ENCODE measurements at places on chromosomes 3 and 15.

- no peak for DNase-seq
These were observed 457.0 kb upstream of the ALCAM start for GRCh38 chr3:104909721-104910120.

- no peak for DNase-seq
These were observed 45.8 kb downstream of the CHP1 start for GRCh38 chr15:41276831-41277230.

- peak; percentile 61 for DNase-seq
These were observed 26.8 kb downstream of the KAT2B start for GRCh38 chr3:20066850-20067617.

DNA sequence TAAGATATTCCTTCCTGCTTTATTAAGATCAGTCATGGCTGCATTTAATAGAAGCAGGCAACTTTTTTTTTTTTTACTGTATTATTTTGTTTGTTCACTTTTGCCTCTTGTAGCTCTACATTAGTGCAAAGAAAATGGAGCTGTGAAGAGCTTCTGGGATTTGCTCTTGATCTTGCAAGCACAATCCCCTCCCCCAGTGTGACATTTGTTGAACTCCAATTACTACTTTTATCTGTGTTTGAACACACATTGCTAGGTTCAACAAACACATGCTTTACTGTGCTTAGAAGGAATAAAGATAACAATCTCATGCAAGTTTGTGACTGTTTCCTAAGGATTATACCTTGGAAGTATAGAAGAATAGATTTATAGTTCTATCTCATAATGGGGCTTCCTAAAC is 648.8 kb downstream of the NLGN1 start:
- no peak for DNase-seq

- no peak for DNase-seq
These were observed 424.9 kb upstream of the ZNF385D start for GRCh38 chr3:22175947-22176346.

GRCh38 chr3:134375582-134376384 is 1.5 kb upstream of the AMOTL2 start:
- DNase-seq, result no peak

GRCh38 chr3:58209933-58210332 is 839 bp downstream of the DNASE1L3 start:
- DNase-seq, result no peak

GRCh38 chr3:31760654-31761053 is 220.4 kb downstream of the OSBPL10 start:
- DNase-seq, result no peak

GRCh38 chr3:81910244-81910852 is 148.9 kb upstream of the GBE1 start:
- no peak for DNase-seq

DNA sequence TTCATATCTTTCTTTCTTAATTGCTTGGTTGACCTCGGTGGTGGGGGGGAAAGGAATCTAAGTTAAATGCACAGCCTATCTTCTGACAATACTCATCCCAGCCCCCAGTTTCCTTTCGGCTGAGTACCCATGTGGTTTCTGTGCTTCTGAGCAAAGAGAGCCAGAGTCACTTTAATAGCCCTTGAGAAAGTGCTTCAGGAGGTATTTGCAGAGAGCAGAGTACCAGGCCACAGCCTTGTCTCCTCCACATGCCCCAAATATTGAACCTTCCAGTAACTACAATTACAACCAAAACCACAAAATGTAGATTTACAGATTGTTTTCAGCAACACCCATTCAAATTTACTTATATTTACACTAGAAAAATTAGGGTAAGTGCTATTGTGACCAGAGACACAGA is 647.4 kb downstream of the NR2F2 start:
- no peak for DNase-seq

DNA sequence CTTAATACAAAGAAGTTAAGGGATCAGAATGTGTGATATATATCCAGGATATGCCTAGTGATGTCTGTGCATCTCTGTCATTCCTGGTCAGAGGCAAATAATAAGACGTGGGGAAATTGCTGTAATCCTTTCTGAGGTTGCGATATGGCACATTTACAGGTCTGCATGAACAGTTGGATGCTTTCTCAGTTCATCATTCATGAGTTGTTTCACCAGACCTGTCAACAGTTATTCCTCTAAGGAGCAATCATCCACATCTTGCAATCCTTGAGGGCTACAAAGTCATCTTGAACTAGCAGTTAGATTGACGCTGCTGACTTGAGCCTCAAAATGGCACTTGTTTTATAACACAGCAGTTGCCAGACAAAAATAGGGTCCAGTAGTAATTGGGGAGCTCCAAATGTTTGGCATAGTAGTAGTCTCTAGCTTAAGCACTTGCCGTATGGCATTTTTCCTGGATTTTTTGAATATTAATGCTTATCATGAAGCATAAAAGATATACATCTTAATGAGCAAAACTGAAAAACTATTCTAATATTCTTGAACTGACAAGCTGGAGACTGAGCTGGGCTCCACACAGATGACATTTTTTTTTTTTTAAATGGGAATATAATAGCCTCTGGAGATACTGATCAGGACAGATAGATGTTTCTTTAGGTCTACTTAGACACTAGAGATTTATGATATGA is 761.7 kb downstream of the VGLL3 start:
- DNase-seq, result no peak

DNA sequence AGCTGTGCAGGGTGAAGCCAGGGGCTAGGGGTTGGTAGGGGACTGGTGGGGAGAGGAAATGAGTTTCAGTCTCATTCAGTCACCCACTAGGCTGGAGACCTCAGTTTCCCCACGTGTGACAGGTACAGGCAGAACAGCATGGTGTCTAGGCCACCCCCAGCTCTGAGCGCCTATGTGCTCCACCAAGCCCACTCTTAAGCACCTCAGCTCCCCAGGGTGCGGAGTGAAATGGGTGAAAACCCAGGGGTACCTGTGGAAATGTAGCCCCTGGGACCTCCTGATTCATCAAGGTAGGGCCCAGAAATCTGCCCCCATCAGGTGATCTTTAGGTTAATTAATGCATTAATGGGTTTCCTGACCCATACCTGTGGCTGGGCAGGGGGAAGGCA is 3.7 kb downstream of the ATP2B2 start:
- no peak for DNase-seq

- no peak for DNase-seq
These were observed 171.8 kb downstream of the SMAD6 start for GRCh38 chr15:66873856-66874255.

DNA sequence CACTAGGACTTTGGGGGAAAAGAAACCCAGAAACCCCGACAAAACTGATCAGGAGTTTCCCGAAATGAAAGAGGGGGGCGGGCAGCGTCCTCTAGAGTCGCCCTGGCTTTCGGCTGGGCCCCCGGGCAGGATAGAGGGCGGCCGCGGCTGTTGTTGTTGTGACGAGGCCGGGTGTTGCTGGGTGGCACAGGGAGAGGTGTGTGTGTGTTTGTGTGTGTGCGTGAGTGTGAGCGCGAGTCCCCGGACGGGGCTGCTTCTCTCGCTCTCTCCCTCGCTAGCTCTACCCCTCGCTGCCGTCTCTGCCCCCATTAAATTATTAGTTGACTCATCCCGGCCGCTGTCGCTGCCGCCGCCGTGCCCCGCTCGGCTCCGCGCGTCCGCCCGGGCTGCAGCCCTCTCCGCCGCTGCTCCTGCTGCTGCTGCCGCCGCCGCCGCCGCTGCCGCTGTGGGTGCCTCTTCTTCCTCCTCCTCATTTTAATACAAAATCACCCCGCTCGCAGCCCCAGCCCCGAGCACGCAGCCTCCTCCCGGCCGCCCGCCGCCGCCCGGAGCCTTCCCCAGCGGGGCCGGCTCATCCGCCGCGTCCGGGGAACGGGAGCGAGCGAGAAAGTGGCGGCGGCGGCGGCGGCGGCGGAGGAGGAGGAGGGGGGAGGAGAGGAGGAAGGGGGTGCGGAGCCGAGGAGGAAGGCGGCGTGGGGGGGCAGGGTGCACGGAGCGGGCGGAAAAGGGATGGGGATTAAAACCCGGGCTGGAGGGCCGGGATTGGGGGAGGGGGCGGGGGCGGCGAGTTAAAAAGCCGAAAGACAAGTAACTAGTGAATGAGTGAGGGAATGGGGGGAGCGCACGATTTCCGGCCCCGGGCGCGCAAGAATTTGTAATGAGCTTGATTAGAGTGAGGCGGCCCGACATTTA is at the start of gene SATB1:
Gene SATB1, minus strand, starts transcription at position 611 of the 912 bp plus-strand sequence. CDS start 4,372 bp downstream, outside the sequence.
- peak; percentile 90 for DNase-seq

- DNase-seq, result no peak
These were observed 42.0 kb upstream of the SKOR1 start for GRCh38 chr15:67783303-67783702.

- no peak for DNase-seq
These were observed 86.9 kb downstream of the CNTN3 start for GRCh38 chr3:74527566-74527965.

DNA sequence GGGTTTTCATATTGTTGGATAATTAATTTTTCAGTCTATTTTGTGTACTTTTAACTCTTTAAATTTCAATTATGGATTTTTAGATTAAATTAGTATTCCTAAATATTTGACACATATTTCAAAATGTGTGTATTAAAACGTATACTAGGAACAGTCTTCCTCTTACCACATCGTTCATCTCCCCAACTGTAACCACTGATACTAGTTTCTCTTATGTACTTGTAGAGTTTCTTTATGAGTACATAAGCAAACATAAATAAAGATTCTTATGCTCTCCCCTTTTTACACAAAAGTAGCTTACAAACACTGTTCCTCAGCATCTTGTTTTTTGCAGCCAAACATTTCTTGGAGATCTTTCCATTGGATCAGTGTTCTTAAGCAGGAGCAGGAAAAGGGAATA is 45.9 kb downstream of the CMSS1 start:
- DNase-seq, result no peak

GRCh38 chr15:77034695-77035489 is 36.0 kb downstream of the TSPAN3 start:
- DNase-seq, result peak; percentile 42

- DNase-seq, result peak; percentile 32
These were observed 24.8 kb upstream of the NOX5 start for GRCh38 chr15:68989541-68990230.

GRCh38 chr15:63809452-63809851 is 24.3 kb downstream of the HERC1 start:
- DNase-seq, result no peak

GRCh38 chr15:66594344-66594743 is 28.5 kb upstream of the LCTL start:
- no peak for DNase-seq

DNA sequence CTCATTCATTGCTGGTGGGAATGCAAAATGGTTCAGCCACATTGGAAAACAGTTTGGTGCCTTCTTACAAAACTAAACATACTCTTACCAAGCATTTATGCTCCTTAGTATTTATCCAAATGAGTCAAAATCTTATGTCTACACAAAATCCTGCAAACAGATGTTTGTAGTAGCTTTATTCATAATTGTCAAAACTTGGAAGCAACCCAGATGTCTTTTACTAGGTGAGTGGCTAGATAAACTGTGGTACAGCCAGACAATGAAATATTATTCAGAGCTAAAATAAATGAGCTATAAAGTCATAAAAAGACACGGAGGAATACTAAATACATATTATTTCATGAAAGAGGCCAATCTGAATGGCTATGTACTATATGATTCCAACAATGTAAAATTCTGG is 709.5 kb downstream of the NSUN3 start:
- no peak for DNase-seq

DNA sequence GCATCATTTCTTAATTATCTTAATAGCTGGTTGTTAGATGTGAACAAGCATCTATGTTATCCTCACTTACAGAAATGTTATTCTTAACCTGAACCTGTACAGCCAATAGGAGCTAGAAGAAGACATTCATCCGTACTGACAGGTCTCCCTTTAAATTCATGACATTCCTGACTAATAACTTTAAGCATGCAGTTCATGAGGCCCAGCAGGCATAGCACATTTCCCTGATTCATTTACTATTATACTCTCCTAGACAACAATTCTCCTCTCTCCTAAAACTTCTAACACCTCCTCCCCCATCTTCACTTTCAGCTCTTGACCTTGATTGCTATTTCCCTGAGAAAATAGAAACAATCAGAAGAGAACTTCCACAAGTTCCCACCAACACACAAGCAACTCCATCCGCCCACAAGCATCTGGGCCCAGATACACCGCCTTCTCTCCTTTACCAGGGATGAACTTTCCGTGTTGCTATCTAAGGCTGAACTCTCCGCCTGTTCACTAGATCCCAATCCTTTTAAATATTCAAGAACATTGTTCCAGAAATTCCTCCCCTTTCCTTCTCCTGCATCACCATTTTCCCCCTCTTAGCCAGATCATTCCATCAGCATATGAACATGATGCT is 62.9 kb upstream of the SPRED1 start:
- no peak for DNase-seq

- DNase-seq, result no peak
These were observed 14.7 kb downstream of the XRN1 start for GRCh38 chr3:142433110-142433509.

DNA sequence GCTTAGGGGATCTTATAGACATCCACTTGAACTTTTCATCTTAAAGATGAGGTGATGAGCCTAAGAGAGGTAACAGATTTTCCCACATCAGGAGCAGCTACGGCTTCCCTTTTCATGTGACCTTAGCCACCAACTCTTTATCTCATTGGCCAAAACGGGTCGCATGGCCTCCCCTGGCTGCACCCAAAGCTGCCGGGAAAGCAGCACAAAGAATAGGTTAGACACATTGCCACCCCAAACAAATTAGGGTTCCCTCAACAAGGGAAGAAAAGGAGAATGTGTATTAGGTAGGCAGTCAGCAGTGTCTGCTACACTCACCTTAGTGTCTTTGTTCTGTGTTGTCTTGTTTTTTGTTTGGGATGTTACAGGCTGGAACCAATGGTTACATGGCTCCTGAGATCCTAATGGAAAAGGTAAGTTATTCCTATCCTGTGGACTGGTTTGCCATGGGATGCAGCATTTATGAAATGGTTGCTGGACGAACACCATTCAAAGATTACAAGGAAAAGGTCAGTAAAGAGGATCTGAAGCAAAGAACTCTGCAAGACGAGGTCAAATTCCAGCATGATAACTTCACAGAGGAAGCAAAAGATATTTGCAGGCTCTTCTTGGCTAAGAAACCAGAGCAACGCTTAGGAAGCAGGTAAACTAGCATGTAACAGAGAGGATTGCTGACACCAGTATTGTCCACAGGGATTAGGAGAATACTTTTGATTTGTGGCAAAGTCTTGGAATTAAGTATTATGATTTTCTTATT is 44.2 kb downstream of the GRK7 start:
- DNase-seq, result no peak

DNA sequence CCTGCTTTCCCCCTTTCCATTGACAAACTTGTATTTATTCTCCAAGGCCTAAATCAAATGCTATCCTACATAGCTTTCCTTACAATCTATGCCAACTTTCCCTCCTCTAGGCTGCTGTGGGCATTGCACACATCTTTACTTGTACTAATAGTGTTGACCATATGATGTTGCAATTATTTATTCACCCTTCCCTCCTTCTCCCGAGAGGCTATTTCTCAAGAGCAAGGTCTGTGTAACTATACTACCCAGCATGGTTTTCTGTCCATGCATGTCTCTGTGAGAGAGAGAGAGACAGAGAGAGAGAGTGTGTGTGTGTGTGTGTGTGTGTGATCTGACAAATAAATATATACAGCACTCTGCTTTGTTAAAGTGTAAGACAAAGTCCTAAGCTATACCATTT is 63.8 kb downstream of the GTPBP8 start:
- DNase-seq, result no peak

Measured in left ventricle myocardium superior (tissue), 1 donor.